Stimulated activated CD4-positive, alpha-beta T cell treated with anti-CD3 and anti-CD28 coated beads, Interleukin-1b, Interleukin-23, amount 100 ng/mL, for 1 hour (primary cell): ENCODE measurements at places on chromosomes 3 and 15.

- DNase-seq: no peak
Observed at GRCh38 chr3:194824701-194825111, 139.0 kb downstream of the FAM43A start.

DNA sequence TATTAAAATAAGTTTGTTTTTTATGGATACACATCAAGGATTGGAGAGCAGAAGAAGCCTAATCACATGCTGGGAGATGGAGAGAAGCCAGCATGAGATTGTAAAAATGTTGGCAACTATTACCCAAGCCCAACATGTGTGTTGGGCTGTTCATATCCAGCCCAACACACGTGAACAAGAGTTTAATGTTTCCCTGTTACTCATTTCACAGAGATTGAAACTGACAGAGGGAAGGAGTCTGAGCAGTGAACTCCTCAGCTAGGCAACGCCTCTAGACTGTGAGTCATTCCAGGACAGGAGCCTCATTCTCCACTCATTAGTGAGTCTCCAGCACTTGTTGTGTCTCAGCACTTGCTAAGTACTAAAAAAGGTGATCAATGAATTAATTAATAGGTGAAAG, 43.2 kb upstream of the CMSS1 start:
- no peak for DNase-seq

DNA sequence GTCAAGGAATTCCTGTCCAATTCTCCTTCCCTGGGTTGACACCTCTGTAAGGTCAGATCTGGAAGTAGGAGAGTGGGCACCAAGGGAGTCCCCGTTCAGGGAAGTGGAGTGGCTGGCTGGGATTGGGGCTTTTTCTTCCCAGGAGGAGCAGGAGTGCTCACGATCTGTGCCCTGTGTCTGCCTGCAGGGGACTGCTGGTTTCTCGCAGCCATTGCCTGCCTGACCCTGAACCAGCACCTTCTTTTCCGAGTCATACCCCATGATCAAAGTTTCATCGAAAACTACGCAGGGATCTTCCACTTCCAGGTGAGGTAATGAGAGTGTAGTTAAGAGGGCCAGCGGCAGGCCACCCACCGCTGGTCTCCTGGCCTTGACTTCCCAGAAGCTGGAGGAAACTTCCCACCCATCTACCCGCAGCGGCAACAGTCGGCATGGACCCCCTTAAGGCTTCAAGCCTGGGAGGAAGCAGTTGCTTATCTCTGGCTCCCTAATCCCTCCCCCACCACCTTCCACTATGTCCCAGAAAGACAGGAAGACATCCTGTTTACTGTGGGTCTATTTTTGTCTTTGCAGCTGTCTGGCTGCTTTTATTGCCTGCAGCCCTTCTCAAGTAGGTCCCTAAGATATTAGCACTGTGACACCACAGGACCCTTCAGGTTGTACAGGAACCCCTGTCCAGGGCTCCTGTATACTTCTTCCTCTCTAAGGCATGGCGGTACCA, 26.8 kb downstream of the CAPN3 start:
- DNase-seq: no peak

DNA sequence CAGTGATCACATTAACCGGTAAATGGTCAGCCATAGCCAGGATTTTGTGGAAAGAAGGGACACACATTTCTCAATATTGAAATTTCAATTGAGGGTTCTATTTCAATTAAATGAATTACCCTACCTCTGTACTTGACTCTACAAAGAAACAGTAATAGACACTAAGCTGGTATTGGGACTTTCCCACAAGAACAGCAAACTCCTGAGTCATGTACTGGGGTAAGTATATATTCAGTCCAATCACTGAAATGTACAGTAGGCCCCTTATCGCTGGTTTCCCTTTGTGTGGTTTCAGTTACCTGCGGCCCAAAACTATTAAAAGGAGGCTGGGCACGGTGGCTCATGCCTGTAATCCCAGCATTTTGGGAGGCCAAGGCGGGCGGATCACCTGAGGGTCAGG, 17.6 kb downstream of the ASB14 start:
- DNase-seq: no peak

GRCh38 chr3:17372362-17373210, 369.8 kb downstream of the TBC1D5 start:
- DNase-seq: no peak

DNA sequence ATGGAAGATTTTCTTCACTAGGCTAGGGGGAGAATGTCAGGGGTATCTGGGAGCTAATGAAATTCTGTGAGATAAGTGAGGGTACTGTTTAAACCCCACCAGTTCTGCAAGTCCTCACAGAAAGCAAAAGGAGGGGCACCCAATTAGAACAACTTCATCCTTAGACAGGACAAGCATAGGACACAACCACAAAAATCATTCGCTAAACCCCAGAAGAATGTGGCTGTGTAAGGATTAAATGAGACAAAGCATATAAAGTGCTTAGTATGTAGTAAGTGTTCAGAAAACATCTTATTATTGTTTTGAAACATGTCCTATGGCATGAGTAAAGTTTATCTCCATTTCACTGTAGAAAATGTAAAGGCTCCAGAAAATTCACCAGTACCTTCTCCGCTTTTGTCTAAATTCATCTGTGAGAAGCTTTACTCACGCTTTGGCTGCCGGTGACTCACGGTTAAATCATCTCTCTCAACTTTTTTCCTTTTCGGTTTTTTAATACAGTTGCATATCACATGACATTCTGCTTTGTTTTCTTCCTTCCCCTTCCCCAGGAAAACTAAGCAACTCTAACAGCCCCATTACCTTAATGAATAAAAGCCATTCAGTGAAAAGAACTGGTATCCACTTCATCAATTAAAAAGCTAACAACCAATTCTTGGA, 1.7 kb downstream of the CLRN1 start:
- no peak for DNase-seq

DNA sequence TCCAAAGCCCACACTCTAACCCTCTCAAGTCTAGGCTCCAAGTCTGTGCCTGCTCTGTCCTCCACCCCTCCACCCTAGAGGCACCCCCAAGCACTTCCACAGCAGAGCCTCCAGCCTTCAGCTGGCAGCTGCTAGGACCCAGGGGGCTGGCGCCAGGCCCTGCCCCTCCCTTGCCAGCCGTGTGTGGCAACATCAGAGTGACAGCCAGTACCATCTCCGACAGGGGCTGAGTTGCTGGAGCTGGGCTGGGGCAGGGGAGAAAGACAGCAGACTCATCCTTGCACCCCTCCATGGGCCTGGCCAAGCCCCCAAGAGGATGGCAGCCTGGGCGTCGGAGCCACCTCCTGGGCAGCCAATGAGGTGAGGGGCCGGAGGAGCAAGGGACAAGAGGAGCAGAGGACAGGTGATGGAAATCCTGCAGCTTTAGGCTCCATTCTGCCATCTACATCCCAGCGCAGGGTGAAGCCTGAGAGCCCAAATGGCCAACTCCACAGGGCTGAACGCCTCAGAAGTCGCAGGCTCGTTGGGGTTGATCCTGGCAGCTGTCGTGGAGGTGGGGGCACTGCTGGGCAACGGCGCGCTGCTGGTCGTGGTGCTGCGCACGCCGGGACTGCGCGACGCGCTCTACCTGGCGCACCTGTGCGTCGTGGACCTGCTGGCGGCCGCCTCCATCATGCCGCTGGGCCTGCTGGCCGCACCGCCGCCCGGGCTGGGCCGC, at the start of gene GPR62:
Gene GPR62 (plus strand): TSS at position 207 of the 718 bp plus-strand sequence. CDS start 272 bp downstream, at position 479.
- no peak for DNase-seq

DNA sequence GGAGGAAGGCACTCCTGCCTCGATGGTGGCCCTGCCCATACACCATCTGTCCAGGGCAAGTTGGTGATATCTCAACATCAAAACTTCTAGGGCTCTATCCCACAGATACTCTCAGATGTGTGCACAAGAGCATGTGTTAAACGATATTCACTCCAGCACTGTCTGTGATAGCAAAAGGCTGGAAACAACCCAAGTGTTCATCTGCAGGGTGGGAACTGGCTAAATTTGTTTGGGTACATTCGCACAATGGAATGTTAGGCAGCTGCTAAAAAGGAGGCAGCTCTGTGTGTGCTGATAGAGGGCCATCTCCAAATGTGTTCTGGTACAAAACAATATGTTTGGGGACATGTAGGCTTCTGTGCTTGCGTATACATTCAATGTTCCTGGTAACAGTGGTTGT, 19.8 kb downstream of the IGDCC4 start:
- no peak for DNase-seq

- DNase-seq: no peak
Observed at GRCh38 chr3:94607778-94608177, 544.9 kb downstream of the NSUN3 start.

GRCh38 chr15:66594344-66594743, 28.5 kb upstream of the LCTL start:
- DNase-seq: no peak

GRCh38 chr15:96699871-96700401, 369.4 kb downstream of the NR2F2 start:
- DNase-seq: no peak

- no peak for DNase-seq
Observed at GRCh38 chr15:39919748-39920509, at the start of gene GPR176. GPR176 (minus strand) TSS chr15:39920266; CDS start chr15:39920026, 240 bp downstream.

DNA sequence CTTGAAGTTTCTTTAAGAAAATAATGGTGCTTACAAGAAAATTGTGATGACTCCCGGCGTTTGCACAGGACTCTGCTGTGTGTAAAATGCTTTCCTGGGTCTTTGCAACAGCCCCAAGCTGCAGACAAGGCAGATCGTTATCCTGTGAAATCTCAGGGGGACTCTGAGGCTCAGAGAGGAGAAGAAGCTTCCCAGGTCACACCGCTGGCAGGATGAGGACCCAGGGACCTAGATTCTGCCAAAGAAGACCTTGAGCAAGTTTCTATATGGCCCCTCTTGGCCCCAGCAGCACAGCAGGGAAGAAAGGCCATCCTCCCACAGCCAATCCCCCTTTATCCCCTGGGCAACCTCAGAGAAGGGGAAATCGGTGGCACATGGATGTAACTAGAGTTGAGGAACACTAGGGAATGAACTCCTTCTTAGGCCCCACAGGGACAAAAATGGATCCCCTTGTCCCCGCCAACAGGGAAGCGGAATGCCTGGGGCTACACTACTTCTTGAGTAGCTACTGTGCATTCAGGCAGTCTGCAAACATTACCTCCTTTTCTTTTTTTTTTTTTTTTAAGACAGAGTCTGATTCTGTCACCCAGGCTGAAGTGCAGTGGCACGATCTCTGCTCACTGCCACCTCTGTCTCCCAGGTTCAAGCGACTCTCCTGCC, 72.8 kb downstream of the CPN2 start:
- no peak for DNase-seq

DNA sequence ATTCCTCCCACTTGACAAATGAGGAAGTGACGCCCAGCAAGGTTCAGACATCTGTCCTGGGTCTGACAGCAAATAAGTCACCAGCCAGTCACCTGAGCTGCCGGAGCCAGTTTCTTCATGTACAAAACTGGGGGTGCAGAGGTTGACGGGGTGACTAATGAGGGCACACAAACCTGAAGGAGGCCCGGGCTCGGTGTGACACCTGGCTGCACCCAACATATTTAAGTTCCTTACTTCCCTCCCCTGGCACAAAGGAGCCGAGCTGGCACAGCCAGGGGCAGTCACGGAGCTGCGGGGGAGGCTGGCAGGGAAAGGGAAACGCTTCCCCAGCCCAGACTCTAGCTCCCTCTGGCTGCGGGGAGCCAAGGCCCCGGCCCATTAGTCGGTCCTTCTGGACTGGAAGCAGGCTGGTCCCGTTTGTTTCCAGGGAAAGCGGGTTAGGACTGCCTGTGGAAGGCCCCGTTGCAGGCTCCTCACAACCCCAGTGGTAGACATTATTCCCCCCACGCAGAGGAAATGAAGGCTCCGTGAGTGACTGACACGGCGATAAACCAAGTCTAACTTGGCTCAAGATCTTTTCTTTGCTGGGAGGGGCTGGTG, 2.3 kb downstream of the FBXL22 start:
- no peak for DNase-seq

DNA sequence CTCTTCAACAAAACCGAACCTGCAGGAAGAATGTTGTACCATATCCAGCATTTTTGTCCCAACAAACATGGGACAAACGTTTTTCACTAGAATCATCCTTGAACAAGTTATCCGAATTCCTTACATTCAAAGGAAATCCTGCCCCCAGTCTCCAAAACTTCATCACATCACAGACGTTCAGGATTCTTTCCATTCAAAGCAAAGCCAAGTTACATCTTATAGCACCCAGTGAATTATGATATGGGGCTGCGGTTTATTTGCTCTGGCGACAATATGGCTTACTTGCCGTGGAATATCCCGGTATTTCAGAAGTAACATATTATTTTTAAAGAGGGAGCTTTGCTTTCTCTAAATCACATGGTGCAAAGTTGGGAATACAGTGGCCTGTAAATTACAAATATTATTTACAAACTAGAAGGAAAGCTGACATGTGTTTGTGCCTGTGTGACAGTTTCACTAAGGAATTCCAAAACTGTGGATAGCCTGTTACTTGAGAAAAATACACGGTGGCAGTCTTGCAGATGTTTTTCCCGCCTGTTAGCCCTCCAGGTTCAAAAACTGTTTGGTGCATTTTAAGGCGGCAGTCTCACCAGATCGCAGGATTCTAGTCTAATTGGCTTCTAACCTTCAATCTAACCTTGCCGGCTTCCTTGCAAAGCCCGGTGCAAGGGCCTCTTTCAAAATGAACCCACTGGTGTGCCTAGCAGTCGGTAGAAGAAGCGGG, 736 bp upstream of the MBNL1 start:
- DNase-seq: no peak

DNA sequence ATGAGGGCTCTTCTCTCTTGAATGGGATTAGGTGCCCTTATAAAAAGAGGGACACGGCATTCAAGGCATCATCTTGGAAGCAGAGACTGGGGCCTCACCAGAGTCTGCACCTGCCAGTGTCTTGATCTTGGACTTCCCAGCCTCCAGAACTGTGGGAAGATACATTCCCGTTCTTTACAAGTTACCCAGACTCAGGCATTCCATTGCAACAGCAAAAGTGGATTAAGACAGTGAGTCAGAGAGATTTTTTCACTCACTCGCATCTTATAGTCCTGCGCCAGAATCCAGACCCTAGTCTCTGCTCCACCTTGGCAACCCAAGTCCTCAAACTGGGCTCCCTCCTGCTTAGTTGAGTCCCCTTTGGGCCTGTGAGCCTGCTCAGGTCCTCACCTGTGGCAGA, 2.7 kb downstream of the LCTL start:
- no peak for DNase-seq

GRCh38 chr3:37129871-37130270, 44.5 kb downstream of the LRRFIP2 start:
- DNase-seq: no peak

- no peak for DNase-seq
Observed at GRCh38 chr3:142987080-142987700, 14.2 kb upstream of the U2SURP start.
